ENCODE measurements at places on chromosomes 1 and 21.
A peak's percentile ranks its signal among the peaks of the same experiment; 100 is the strongest.

GRCh38 chr1:89429062-89429461, 65.2 kb downstream of the GBP6 start:
- DNase-seq = no peak

GRCh38 chr1:1763657-1764621, 14.3 kb downstream of the NADK start:
- DNase-seq = no peak

DNA sequence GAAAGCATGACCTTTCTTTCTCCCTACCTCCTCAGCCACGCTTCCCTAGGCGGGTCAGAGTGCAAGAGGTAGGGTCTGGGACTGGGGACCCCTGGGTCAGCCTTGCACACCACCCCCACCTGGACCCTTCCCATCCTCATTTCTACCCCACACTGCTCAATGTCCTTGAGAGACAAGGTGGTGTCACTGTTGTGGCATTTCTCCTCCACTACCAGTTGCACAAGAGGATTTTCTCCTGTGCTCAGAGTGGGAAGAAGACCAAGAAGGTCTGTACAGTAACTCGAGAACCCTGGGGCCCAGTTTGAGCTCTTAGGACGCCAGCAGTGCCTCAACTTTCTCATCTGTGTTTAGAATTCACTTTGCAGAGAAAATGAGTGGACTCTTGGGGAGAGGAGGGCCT, 49.4 kb upstream of the CD34 start:
- DNase-seq = no peak

- DNase-seq = no peak
Measured at GRCh38 chr1:192973988-192974387, 85.2 kb downstream of the UCHL5 start.

DNA sequence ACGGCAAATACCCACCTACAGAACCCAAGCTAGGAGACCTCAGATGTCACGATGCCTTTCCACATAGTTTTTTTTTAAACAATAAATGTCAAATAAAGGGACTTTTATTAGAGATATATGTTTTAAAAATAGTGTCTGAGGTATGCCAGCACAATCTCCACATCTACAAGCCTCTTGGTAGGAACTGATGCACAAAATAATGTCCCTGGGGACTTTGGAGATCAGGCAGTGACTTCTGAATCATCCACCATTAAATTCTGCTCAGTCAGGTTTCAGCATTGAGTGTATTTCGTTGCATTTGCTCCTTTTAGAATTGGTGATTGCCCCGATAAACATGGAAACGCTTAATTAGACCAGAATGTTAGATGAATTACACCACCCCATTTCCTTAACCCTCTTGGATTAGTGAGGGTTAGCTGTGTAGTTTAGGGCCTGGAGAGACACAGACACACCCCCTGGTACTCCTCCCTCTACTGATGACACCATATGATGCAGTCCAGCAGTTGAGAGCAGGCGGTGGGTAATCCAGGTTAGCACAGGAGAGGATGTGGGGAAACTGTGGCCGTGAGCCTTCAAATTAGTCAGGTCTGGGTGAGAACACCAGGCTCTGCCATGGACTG, 33.6 kb downstream of the LGR6 start:
- no peak for DNase-seq

DNA sequence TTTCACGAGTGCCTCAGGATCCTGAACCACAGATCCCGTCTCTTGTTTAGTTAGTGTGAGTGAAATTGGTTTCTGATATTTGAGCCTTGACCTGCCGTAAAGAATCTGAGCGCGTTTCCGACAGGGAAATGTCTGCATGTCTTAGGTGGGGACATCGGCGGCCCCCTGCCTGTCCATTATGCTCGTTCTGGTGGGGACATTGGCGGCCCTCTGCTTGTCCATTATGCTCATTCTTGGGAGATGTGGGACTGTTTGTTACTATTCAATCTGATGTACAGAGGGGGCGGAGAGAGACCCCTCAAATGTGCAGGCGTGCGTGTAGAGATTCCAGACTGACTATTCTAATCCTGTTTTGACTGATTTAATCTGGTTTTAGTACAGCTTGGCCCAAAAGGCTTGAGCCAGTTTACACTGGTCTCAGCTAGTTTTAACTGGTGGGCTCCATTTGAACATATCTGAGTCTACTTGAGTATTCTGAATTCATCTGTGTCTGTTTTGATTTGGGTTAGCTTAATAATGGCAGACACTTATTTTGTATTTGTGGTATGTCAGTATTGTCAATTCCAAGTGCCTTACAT, 6.6 kb upstream of the TINAGL1 start:
- DNase-seq = no peak

GRCh38 chr1:34843392-34844251, 15.9 kb downstream of the SMIM12 start:
- DNase-seq = peak; percentile 42

DNA sequence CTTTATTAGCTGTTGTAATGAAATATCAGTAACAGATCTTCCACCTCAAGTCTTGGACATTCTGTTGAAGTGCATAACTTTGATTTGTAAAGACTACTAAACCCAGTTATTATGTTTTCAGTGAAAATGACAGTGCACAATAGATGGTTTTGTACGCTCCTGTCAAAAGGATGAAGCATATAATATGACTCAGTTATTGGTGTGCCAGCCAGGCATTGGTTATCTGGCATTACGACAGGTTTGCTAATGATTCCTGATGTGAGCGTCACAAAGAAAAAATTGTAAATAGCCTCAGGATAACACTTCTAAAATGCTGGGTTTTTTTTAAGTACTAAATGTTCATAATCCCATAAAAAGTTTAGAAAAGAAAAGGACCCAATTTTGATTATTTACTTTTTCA, 147.9 kb downstream of the MAGI3 start:
- DNase-seq = no peak

DNA sequence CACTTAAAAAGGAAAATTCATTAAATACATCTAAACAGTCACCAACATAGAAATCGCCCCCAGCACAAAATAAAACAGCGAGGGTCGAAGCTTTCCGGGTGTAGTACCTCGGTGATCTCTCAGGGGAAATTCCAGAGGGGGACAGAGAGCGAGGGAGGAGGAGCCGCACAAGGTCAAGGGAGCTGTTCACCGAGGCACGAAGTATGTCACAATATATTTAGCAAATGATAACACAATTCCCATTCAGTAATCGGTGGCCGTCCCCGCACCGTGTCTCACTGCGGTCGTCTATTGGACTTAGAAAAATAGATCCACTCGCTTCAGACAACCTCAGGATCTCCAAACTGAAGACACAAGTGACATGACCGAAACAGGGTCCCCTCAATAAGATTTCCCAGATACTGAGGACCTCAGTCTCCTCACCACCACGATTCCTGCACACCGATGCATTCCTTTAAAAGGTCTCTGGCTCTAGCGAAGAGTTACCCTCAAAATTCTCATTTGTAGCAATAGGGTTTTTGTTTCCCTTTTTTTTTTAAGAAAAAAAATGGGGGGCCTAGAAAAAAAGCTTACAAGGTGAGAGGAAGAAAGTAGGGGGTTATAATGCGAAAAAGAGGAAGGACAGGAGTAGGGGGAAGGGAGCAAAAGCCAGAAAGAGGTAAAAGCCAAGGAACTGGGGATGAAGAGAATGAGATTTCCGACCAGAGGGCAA, 1.1 kb downstream of the LPGAT1 start:
- DNase-seq = no peak

- DNase-seq = peak; percentile 83
Measured at GRCh38 chr1:160206036-160206389, 829 bp downstream of the PEA15 start.

- no peak for DNase-seq
Measured at GRCh38 chr1:157596384-157596783, 1.5 kb downstream of the FCRL4 start.

GRCh38 chr1:180577361-180577760, 18.6 kb downstream of the OVAAL start:
- DNase-seq = no peak

- no peak for DNase-seq
Measured at GRCh38 chr1:46303872-46304326, 401 bp downstream of the UQCRH start.

DNA sequence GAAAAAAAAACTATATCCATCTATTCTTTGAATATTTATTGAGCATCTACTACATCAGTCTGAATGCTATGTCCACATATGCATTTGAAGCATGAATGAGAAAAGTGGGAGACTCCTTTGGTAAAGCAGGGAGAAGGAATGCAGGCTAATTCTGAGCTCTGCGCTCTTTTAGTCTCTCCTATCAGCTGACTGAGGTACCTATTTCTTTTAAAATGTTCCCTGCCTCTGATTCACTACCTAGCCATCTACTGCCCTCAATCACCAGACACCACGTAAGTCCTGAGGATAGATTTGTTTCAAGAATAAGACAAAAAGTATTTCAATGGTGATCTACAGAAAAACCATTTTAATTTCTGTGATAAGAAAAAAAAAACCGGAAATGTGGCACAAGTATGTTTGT, 3.8 kb upstream of the RGS13 start:
- no peak for DNase-seq

DNA sequence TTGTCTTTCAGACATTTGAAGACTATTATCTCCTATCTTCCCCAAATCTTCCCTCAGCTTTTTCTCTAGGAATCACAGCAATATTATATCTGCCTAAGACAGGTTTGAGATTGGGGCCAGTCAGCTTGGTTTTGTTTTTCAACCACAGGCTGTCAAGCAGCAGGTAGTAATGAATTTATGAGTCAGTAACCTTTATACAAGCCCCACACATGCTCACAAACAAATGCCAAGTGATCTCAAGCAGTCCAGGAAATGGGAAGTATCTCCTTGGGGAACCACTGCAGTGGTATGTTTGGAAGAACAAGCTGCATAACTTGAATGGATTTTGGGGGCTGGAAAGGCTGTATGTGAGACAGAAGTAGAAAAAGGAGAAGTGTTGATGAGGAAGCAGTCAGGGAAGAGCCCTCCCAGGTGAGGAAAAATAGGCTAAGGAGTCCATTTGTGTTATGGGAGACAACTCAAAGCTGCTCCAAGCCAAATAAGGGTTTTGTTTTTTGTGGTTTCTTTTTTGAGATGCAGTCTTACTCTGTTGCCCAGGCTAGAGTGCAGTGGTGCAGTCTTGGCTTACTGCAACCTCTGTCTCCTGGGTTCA, 2.1 kb downstream of the DHDDS start:
- DNase-seq = no peak

DNA sequence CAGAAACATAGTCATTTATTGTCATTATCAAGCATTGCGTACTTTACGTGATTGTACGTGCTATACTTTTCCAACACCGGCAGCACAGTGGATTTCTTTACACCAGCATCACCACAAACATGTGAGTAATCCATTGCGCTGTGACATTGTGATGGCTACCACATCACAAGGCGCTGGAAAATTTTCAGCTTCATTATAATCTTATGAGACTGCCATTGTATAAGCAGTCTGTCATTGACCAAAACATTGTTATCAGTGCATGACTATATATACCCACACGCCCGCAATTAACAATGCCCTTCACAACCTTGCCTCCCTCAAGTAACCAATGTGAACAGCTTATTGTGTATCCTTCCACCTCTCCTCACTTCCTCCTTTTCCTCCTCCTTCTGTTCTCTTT, 137.6 kb downstream of the ZZZ3 start:
- DNase-seq = no peak

DNA sequence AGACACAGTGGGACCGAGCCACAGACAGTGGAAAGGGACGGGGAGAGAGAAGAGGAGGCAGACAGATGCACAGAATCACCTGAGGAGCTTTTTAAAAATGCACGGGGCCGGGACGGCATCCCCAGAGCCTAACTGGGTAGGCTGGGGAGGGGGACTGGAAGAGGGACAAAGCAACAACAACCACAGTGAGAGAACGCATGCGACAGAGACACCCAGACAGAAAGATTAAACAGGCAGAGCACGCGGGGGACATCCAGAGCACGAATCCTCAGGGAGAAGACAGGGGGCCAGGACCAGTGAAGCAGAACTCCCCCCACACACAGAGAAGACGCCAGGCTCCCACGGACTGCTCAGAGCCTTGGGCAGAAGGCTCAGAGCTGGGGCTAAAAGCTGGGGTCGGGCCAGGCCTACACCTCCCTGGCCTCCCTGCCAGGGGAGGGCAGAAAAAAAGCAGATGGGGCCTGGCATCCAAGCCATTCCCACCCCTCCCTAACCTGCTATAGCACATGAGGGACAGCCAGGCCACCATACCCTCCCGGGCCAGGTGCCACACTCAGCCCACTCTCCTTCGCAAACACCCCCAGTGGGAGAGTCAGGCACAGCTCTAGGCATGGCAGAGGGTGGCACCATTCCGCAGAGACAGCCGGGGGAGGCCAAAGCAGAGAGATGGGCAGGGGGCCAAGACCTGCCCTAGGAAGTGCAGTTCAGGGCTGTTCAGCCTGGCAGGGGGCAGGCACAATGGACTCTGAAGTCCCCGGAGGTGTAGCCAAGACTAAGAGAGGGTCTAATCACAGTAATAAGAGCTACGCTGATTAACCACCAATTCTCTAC, 29.8 kb upstream of the COL16A1 start:
- no peak for DNase-seq

GRCh38 chr1:36486439-36487335, 4.0 kb upstream of the CSF3R start:
- no peak for DNase-seq

DNA sequence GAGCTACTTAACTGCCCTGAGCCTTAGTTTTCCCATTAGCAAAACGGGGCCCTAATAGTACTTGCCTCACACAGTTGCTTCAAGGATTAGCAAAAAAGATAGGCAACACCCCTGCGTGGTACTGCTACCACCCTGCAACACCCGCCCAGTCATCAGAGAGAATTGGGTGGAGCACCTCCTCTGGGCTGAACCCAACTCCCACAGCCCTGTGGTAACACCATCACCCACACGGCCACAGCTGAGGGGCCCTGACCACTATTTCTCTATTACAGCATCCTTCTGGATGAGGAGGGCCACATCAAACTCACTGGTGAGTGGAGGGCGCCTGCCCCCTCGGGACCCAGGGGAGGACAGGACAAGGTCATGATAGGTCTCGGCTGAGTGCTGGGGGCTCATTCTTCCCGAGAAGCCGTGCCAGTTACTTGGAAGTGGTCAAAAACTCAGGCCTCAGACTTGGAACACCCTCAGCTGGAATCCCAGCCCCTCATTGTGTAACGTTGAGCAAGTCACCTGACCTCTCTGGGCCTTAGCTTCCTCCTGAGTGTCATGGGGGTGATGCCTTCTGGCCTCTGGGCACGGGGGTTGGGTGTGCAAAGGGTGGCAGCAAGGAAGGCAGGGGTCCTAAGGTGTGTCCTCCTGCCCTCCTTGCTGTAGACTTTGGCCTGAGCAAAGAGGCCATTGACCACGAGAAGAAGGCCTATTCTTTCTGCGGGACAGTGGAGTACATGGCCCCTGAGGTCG, 24.6 kb downstream of the RPS6KA1 start:
- no peak for DNase-seq

- DNase-seq = no peak
Measured at GRCh38 chr1:37537378-37537777, 16.7 kb downstream of the SNIP1 start.

GRCh38 chr1:11790880-11791715, 14.7 kb downstream of the MTHFR start:
- DNase-seq = no peak

- DNase-seq = no peak
Measured at GRCh38 chr1:243507672-243508302, 251.9 kb downstream of the SDCCAG8 start.

- peak; percentile 48 for DNase-seq
Measured at GRCh38 chr1:12539705-12540579, 78.1 kb downstream of the DHRS3 start.

Data from activated effector memory CD4-positive, alpha-beta T cell treated with anti-CD3 and anti-CD28 coated beads, Interleukin-2, amount 50 U/mL, for 16 hours (primary cell).